Activated T-helper 1 cell treated with anti-CD3 and anti-CD28 coated beads, Interleukin-2, amount 50 U/mL, for 16 hours (primary cell): ENCODE measurements at places on chromosomes 2 and 18.

- no peak for DNase-seq
These were observed 899.1 kb downstream of the TMEM182 start for GRCh38 chr2:103660947-103661346.

- no peak for DNase-seq
These were observed 215.5 kb downstream of the CYP26B1 start for GRCh38 chr2:71932037-71932779.

GRCh38 chr2:34115076-34115475, 516.0 kb upstream of the FAM98A start:
- DNase-seq: no peak

DNA sequence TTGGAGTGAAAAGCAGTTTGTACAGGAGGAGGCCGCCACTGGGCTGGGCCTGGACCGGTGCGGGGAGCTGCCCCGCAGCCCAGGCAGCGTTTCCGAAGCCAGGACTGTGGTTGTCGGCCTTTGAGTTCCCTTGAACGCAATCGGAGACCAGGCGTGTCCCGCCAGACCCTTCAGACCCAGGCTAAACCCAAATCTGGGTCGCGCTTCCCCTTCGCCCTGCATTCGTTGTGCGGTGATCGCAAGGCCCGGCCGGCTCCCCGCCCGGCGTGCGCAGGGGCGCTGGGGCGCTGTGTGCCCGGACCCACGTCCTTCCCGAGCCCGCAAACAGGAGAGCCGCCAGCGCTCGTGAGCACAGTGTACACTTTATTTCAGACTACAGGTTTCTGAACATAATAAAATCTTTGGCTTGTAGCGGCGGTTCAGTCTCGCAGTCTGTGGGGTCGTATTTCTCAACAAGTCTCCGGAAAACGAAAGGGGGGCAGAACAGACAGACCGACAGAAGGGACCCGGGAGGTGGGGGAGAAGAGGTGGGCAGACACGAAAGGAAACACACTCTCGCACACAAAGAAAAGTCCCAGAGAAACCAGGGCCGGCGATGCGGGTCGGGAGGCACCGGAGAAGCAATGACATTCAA, 5.5 kb downstream of the EN1 start:
- no peak for DNase-seq

- DNase-seq: no peak
These were observed 431.8 kb upstream of the MYT1L start for GRCh38 chr2:2762913-2763312.

DNA sequence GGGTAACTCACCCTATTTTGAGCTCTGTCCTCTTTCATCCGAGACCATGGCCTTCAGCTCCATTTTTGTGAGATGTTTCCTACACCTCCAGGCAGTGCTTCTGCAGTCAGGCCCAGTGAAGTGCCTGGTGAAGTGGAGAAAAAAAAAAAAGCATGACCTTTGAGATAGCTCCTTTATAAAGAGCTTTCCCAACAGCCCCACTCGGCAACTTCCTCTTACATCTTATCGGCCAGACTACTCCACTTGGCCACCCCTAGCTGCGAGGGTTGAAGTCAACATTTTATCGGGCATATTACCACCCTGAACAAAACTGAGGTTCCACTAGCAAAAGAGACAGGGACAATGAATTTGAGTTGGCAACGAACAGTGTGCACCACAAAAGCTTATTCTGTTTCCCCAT, 124.8 kb upstream of the RNF152 start:
- DNase-seq: no peak

DNA sequence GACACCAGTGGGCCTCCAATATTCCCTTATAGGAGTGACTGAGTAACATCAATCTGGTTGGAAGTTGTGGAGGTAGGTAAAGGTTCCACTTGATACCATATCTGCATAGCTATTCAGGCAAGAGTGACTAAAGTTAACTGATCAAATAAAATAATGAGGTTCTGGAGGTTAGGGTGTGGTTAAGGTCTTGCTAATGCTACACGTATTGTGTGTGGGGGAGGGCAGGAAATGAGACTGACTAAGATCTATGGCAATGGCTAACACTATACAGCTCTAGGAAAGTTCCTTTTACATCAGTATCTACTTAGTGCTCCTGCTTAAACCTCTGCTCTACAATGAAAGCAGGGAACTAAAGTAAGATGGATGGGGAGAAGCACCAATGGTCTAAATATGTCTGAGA, 149.1 kb upstream of the MGAT5 start:
- DNase-seq: no peak

DNA sequence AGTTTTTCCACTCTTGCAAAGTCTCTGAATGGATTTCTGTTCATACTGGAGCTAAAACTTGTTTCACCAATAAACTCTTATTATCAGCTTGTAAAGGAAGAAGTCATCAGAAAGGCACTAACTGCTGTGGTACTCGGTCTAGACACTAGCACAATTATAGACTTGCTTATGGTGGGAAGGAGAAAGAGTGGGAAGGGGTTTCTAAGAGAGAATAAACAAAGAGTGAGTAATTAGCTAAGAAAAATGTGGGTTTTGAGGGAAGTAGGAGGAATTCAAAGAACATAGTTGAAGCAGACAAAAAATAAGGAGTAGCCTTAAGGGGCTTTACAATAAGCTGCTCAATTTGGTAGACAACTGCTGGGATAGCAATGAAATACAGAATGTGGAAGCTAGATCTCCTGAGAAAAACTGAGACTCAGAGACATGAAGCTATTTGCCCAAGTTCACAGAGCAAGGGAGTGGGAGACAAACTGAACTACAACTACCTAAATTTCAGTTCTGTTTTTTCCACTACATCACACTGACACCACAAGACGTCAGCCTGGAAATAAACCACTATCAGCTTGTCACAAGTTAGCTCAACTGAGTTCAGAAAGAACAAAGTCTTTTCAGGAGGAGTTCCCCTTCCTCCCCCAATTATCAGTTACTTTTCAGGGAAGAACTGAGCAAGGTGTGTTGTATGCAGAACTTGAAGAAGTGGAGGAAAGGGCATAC, 59.7 kb downstream of the MAP4K3 start:
- DNase-seq: no peak

DNA sequence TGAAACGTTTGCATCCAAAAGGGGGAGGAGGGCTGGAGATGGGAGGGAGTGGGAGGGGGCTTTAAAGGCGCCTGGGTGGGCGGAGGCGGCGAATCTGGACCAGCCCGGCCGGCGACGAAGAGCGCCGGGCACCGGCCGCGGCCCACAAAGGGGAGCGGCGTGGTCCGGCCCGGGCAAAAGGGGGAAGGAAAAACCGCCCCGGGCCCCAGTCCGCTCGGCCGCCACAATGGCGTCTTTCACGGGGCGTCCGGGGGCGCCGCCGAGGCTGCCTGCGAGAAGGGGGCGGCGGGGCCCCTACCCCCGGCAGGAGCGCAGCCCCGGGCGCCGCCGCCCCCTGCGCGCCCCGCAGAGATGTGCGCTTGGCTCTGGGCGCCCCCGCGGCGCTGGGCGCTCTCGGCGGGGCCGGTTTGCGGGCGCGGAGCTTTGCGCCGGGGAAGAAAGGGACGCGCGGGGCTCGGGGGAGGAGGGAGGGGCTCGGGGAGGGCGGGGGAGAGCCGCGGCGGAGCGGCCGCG, 108.1 kb upstream of the KCTD1 start:
- DNase-seq: no peak

DNA sequence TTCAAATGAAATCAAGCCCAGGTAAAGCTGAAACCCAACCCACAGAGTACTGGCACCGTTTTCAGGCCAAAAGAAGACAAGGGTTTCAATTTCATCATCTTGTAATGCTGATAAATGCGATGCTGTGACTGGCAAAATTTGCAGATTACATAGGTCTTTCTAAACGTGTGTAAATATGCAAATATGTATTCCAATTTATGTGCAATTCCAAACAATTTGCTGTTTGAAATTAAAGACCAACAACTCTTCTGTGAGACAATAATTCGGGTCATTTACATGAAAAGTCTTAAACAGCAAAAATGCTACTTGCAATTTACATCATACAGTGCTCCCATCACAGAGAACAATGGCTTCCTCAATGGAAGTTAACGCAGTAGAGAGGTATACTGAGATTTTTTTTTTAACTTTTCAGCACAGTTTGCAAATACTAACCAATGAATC, 2.8 kb upstream of the ZNF532 start:
- no peak for DNase-seq

DNA sequence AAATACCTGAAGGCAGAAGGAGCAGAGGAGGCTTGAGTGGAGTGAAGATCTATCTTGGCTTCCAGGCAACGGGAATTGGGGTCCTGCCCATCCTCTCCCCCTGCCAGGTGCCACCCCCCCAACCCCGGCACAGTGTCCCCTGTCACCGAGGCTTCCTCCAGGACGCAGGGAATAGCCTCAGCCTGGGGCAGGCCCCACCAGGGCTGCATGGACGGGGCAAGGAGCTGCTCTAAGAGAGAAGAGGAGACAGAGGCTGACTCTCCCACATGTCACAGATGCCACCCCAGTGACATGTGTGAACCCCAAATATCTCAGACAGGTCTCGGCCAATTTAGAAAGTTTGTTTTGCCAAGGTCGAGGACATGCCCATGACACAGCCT, 42.1 kb downstream of the PXDN start:
- DNase-seq: no peak

DNA sequence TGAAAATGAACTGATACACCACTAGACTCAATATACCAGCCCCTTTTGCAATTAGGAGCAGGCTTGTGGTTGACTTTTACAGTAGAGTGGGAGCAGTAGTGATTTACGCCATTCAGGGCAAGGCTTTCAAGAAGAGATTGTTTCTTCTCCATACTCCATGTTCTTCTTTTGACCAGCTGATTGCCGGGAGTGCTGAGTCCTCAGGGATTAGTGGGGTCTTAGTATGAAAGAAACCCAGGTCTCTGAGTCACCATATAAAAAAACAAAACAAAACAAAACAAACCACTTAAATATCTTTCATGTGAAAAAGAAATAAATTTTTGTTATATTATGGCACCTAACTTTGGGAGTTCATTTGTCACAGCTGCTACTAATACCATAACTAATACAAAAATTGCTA, 465.6 kb upstream of the TRIB2 start:
- no peak for DNase-seq

DNA sequence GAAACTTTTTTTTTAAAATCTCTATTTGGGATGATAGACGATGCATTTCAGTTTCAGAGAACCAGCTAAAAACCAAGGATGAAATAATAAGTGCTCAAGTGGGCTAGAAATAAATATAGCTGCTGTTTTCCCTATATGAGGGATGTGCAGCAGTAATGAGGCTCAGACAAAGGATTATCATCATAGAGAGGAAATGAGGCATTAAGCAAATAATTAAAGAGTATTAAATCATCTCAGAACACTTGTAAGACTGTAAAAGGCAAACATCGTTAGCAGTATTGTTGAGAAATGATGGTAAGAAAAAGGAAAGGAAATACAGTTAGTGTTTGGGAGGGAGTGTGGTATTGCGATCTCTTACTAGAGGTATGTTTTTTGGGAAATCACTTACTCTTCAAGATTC, 233.5 kb downstream of the TGIF1 start:
- DNase-seq: no peak

DNA sequence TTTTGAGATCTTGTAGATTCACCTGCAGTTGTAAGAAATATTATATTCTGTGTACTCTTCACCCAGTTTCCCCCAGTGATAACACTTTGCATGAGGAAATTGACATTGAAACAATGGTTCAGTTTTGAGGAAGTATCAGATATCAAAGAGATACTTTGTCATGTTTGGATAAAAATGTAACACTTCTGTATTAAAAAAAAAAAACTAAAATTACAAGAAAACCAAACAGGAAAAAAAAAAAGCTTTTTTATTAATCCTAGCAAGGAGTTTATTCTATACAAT, 204.0 kb downstream of the ARL4C start:
- no peak for DNase-seq

DNA sequence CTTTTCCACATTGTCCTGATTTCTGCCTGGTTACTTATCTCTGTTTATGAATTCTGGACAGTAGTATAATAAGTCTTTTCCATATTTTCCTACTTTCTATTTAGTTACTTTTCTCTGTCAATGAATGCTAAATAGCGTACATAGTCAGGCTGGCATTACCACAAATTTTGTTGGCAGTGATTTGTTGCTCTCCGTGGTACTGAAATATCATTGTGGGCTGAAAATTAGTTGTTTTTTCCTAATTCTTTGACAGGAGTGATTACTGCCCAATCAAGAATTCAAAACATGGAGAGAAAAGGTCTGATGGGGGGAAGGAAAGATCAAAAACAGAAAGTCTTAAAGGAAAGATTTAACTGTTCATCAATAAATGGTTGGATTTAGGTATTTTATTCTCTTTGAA, 7.7 kb upstream of the GALNT13 start:
- DNase-seq: no peak

- no peak for DNase-seq
These were observed 22.6 kb upstream of the PELI1 start for GRCh38 chr2:64166637-64167420.

GRCh38 chr2:9203876-9204275, 2.7 kb upstream of the ASAP2 start:
- no peak for DNase-seq

DNA sequence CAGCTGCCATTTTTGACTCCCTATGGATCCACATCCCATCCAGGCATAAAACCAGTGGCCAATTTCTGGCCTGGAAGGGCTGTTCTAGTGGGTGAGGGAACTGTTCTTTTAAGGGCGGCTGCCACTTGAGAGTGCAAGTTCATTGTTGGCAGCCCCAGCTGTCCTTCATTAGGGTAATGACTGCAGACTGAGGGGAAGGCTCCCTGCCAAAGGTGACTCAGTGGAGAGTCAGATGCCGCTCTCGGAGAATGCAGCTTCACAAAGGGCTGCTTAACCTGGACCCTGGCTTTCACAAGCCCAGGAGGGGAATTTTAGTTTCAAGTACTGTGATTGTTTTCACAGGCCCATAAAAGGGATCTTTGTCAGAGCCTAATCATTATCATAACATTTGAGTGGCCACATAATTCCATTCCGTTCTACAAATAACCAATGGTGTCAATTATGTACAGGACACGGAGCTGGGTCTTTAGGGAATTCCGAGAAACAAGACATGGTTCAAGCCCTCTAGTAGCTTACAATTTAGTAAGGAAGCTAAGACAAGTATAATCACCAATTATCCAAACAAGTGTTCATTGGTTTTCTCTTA, 235.7 kb downstream of the CDCA7 start:
- DNase-seq: no peak

DNA sequence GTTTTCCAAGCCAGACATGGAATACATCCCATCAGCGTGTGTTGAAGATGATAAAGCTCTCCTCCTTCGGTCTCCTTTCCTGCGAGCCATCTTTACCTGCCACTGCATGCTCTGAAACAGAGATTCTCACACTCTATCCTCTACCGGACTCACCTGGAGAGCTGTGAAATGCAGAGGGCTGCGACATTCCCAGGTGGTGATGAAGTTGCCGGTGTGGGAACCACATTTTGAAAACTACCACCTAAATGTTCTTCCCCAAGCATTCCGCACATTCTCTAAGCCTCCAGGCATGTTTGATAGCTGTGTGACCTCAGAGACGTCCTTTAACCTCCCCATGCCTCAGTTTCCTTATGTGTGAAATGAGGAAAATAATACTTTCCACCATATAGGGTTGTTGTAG, 226.2 kb upstream of the RAB6C start:
- DNase-seq: no peak

GRCh38 chr18:48829443-48830149, 121.2 kb downstream of the SMAD7 start:
- no peak for DNase-seq
